Fibroblast of the aortic adventitia (primary cell): ENCODE measurements at places on chromosomes 2 and 18. TPM values are rescaled to one million over a fixed set of nuclear protein-coding genes. Genes with fewer than 3 reads are reported as not detected.

The RUFY4 gene
- total RNA-seq, result not detected in 2 replicates

The RNF144A gene
- 5.8 and 10.8 TPM in 2 replicates for total RNA-seq

The DES gene
- total RNA-seq, result 3.3 and 4.7 TPM in 2 replicates

The SPP2 gene
- 0.36 TPM in 1 of 2 replicates, not detected in the other for total RNA-seq

The ACSL3 gene
- 88.5 and 94.0 TPM in 2 replicates for total RNA-seq

The SCG2 gene
- 0.63 and 3.4 TPM in 2 replicates for total RNA-seq

The EVA1A gene
- total RNA-seq, result 25.2 and 28.1 TPM in 2 replicates

The ARHGAP25 gene
- total RNA-seq, result 0.36 and 2.2 TPM in 2 replicates

The ATL2 gene
- total RNA-seq, result 44.2 and 125 TPM in 2 replicates

The CCDC74A gene
- 15.1 and 34.4 TPM in 2 replicates for total RNA-seq

The LONRF2 gene
- total RNA-seq, result 1.8 and 2.0 TPM in 2 replicates

The GDF7 gene
- under 0.01 TPM in 1 of 2 replicates, not detected in the other for total RNA-seq

The UGT1A4 gene
- not detected in 2 replicates for total RNA-seq

The FAM237A gene
- total RNA-seq, result not detected in 2 replicates

The LRRFIP1 gene
- 29.2 and 49.0 TPM in 2 replicates for total RNA-seq

The FASTKD1 gene
- 17.6 and 24.0 TPM in 2 replicates for total RNA-seq

The SCYGR4 gene
- not detected in 2 replicates for total RNA-seq

The CIB4 gene
- not detected in 2 replicates for total RNA-seq

The G6PC2 gene
- not detected in 2 replicates for total RNA-seq
